Activated naive CD8-positive, alpha-beta T cell treated with anti-CD3 and anti-CD28 coated beads for 36 hours (primary cell): ENCODE measurements at places on chromosomes 4 and X. TPM values are rescaled to one million over a fixed set of nuclear protein-coding genes. Genes with fewer than 3 reads are reported as not detected.

The GAB3 gene
- 2.5 TPM for total RNA-seq

The EVC2 gene
- total RNA-seq = 0.04 TPM

The STOX2 gene
- total RNA-seq = not detected

The CSAG3 gene
- total RNA-seq = not detected

The AMTN gene
- not detected for total RNA-seq

DNA sequence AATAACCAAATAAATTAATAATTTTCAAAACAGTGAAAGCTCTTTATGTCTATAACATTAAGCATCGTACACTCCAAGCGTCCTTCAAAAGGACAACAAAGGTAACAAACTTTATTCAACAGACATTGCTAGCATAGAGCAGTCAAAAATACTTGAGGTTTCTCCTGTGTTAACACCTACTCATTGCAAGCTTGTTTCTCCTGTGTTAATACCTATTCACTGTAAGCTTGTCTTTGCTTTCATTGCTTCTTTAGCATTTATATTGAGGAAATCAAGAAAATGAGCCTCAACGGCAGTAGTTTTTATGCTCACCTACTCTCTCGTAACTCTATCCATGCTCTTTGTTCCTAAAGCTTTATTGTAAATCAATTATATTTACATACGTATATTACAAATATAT is 3.5 kb downstream of the SPOCK3 start:
- DNase-seq = no peak

DNA sequence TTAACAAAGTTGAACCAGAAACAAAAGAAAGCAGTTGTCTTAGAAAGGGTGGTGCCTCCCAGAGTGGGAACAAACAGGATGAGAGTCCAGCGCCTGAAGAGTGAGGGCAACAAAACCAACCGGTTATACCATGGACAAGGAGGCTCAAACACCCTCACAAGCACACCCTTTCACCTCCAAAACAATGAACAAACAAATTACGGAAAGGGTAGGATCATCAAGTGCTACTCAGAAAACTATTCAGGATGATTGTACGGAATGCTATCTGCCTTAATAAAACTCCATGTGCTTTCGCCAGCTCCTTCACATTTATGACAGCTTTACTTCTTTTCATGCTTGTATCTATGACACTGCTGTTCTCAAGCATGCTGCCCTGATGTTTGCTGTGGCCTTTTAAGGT is 26.8 kb downstream of the SLC39A8 start:
- no peak for DNase-seq

GRCh38 chr4:91114386-91114785 is 987.2 kb downstream of the CCSER1 start:
- DNase-seq = no peak

DNA sequence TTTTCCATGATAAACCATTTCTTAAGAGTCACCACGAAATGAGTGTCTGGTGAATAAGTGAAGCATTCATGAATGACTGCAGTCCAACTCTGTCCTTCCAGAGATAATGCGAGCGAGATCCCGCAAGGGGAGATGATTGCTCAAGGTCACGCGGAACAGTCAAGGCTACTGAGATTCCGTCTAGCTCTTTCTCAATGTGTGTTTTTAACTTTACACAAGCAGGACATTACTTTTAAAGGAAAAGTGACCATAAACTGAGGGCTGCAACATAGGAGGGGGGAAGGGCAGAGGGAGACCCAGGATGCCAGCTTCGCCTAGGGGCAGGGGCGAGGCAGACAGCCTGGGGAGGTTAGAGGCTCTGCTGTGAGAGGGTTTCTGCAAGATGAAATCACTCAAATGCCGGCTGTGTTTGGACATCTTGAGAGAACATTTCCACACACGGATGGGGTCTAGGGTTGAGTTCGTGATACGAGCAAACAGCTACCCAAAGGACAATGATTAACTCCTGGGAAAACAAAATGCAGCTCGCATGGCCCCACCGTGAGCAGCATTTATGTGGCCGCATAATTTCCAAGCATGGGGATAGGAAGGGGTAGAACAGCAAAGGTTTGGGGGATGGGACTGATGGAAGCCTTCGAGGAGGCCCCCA is 23.8 kb upstream of the CCNQ start:
- DNase-seq = no peak

DNA sequence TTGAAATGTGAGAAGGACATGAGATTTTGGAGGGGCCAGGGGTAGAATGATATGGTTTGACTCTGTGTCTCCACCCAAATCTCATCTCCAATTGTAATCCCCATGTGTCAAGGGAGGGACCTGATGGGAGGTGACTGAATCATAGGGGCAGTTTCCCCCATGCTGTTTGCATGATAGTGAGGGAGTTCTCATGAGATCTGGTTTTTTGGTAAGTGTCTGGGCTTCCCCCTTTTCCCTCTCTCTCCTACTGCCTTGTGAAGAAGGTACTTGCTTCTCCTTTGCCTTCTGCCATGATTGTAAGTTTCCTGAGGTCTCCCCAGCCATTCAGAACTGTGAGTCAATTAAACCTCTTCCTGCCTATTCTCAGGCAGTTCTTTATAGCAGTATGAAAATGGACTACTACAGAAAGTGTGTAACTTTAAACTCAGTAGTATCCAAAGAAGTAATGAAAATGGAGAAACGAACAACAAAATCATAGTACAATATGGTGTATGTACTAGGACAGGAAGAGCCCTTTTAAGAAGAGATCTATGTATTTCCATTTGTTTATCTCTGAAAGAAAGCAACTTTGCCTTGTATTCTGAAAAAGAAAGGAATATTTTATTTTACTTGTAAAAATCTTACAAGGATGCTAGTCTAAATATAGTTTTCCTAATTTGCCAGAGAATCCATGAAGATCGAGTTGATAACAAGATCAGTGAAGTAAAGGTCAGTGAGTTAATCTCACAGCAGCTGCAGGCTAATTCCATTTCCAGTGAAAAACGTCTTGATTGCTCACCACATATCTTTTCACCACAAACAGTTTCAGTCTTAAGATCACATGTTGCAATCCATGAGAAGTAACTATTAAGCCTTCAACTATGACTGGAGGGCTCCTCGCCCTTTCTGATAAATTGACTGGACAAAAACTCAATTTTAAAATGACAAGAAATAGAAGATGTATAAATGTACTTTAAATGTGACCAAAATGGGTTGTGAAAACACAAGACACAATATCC is 20.5 kb downstream of the PKD2 start:
- no peak for DNase-seq

DNA sequence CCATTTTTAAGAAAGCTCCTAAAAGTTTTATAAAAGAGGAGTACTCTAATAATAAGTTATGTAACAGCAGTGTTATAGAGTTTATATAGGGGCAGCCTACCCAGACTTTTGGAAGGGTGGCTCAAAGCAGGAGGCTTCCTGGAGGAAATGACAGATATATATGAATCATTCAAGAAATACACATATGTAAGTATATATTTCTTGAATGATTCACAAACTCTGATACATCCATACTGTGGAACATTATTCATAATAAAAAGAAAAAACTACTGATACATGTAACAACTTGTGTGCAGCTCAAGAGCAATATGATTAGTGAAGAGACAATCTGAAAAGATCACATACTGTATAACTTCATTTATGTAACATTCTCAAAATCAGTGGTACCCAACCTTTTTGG is 166.2 kb downstream of the WDFY3 start:
- no peak for DNase-seq

- DNase-seq = no peak
These were observed 135.1 kb upstream of the MBNL3 start for GRCh38 chrX:132623942-132624341.

- no peak for DNase-seq
These were observed 100.3 kb upstream of the FAT1 start for GRCh38 chr4:186823989-186824388.

GRCh38 chrX:10932842-10933440 is 178.2 kb upstream of the HCCS start:
- no peak for DNase-seq

GRCh38 chr4:101527188-101527587 is 179.9 kb upstream of the PPP3CA start:
- DNase-seq = peak; percentile 72

- DNase-seq = no peak
These were observed 3.4 kb downstream of the UGT2B17 start for GRCh38 chr4:68572653-68573170.

DNA sequence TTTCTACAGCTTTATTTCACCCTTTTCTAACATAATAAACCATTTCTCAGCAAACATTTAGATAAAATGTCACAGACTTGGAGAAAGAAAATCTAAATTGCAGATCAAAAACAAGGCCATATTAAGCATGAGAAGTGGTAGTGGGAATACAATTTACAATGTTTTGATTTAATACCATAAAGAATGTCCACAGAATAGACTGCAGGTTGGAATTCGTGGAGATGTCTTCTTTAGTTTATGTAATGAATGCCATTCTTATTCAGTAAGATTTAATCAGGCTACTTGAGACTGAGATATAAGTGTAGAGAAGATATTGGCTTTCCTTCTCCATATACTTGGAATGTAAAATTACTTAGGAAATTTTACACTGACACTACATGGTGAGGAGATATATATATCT is 91.9 kb upstream of the ZFP42 start:
- no peak for DNase-seq

DNA sequence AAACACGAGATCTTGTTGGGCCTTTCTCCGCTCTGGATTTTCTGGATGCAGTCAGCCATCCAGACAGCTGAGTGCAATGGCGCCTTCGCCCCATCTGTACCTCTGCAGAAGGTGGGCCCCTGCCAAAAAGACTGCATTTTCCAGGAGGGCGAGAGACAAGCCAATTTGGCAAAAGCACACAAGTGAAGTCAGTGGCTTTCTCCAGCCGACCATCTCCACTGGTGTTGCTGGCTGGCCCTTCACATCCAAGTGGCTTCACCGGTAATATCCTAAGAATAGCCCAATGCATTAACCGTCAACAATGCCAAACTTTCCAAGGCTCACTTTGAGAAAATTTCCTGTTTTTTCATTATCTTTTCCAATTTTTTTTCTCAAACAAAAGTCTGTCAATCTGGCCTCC is 96.2 kb upstream of the MXRA5 start:
- DNase-seq = no peak

DNA sequence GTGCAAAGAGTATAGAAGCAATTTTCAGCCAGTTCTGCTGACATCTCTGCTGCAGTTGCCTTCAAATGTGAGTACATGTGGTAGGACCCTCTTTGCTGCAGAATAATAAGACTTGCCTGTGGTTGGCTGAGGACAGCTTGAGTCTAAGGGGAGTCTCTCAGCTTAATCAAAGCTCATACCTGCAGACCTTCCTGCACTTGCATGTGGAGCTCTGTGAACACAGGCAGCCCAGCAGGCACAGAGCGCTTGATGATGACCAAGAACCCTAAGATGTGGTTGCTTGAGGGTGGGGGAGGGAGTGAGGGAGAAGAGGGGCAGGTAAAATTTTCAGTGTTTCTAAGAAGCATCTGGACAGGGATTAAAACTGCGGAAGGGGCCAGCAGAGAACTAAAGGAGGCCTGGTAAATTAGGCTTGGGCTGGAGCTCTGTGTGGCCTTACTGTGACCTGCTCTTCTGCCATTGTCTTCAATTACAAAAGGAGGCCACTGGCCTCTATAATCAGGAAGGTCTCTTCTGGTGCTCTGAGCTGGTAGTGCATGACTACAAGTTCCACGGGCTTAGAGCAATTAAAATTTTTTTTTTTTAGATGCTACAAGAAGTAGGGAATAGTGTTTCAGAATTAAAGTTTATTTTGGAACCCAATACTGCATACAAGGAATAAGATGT is 59.9 kb upstream of the CHRNA9 start:
- no peak for DNase-seq

- DNase-seq = no peak
These were observed 109.9 kb upstream of the DUSP21 start for GRCh38 chrX:44733931-44734330.

GRCh38 chr4:188596021-188596420 is 456.8 kb downstream of the TRIML1 start:
- DNase-seq = no peak

DNA sequence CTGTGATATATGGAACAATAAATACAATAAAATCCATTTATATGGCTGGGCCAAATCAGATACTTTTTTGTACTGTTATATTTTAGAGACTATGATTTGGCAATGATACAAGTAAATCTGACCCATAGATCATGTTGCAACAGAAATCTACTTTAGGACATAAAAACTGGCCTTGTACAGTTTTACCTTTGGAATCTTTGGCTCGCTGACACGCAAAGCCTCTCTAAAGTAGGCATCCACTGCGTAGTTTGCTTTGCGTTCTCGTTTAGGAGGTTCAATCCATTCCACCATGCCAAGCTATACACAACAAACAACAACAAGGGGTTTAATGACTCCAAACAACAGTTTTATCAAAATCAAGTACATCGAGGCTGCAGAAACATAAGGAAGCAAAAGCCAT is 42.4 kb downstream of the SMARCA1 start:
- DNase-seq = no peak

GRCh38 chr4:69793732-69794131 is 33.3 kb upstream of the SULT1B1 start:
- no peak for DNase-seq
